ENCODE measurements at places on chromosomes 1 and 21.

- no peak for DNase-seq
Observed at GRCh38 chr1:160086456-160086892, 5.1 kb downstream of the KCNJ9 start.

DNA sequence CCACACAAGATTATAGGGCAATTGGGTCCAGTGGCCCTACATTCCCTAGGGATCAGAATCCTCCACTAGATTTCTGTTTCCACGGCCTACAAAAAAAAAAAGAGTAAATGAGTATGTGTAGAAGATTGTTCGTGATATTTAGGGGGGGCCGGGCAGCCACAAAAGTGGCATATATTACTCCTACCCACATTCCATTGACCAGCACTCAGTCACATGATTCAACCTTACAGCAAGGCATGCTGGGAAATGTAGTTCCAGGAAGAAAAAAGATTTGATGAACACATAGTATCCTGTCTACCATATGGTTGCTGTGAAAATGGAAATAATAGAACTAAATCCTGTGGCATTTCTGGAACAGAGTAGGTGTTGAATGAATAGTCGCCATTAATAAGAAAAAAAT lies 43.4 kb upstream of the GJB5 start:
- DNase-seq, result no peak

DNA sequence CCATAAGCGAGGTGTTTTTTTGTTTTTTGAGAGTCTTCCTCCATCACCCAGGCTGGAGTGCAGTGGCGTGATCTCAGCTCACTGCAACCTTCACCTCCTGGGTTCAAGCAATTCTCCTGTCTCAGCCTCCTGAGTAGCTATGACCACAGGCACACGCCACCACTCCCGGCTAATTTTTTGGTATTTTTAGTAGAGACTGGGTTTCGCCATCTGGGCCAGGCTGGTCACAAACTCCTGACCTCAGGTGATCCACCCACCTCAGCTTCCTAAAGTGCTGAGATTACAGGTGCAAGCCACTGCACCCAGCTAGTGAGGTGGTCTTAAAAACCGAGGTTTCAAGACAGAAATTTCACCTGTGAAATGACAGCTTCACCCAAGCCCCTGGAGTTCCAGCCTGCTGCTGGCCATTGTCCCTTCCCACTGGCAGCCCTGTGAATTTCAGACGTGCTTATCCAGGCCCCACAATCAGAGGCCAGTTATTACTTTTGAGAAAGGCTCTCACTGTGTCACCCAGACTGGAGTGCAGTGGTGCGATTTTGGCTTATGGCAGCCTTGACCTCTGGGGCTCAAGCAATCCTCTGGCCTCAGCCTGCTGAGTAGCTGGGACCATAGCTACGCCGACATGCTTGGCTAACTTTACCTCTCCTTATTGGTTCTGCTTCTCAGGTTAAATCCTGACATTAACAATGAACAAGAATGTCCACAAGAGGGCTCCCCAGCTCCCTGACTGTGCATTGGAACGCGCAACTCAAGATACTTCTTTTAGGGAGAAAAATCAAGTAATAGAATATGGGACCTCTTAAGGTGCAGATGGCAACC lies 19.4 kb downstream of the ENO1 start:
- peak; percentile 39 for DNase-seq

- DNase-seq, result no peak
Observed at GRCh38 chr1:117036018-117036461, 24.1 kb upstream of the TTF2 start.

- peak; percentile 62 for DNase-seq
Observed at GRCh38 chr1:26359981-26360806, 6.3 kb upstream of the CRYBG2 start.

GRCh38 chr21:40351006-40351405 lies 483.8 kb downstream of the PCP4 start:
- no peak for DNase-seq

GRCh38 chr1:202632241-202632640 lies 78.0 kb downstream of the SYT2 start:
- DNase-seq, result no peak

DNA sequence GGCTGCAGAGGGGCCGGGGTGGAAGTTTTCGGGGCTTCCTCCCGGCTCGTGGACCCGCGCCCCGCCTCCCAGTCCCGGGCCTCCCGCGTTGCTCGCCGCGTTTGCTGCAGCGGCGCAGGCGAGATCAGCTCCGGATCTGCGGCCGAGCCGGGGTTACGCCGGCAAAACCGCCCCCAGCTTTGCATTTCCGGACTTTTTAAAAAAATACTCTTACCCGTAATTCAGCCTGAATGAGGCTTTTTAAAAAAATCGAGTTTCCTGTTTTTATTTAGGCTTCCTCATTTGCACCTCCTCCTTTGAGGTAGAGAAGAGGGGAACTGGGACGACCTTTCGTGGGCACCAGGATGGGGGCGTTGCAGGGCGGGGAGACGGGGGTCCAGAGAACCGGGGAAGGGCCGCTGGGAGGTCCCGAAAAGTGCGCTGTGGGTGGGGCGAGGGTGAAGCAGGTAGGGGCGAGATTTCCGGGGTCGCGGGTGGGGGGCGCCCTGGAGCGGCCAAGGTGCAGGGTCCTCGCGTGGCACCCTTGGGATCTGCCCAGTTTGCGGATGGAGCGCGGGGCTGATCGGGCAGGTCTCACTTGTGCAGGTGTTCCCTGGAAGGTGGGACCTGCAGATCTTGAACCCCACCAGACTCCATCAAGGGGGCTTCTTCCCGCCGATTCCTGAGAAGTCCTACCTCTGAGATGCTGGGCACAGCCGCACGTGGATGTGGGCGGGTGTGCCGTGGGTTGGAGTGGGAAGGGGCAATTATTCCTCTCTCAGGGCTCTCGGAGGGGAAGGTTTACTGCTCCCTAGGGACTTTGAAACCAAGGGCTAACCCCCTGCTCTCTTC lies 1.1 kb downstream of the PIK3CD start:
- DNase-seq, result peak; percentile 70

GRCh38 chr1:234562334-234562733 lies 47.6 kb downstream of the IRF2BP2 start:
- DNase-seq, result no peak

DNA sequence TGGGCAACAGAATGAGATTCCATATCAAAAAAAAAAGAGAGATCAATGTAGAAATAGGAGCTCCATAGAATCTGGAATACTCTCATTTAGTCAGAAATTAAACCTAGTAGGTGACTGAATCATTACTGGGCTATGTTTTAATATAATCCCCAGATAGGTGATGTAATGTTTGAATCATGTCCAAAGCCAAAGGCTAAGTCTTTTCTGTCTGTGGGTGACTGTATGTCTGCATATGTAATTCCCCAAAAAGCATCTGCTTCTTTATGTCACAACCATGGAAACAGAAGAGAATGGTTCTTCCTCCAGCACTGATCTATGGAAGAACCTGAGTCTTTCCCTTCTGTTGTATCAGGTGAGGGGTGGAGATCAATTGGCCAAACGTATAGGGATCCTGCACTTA lies 5.8 kb downstream of the LAMC2 start:
- DNase-seq, result no peak

- DNase-seq, result no peak
Observed at GRCh38 chr1:168280296-168280927, at the start of gene TBX19. Gene TBX19 (plus strand): TSS chr1:168280877. CDS start chr1:168281091, 214 bp downstream.

- DNase-seq, result no peak
Observed at GRCh38 chr1:27316860-27317259, 5.1 kb upstream of the TMEM222 start.

DNA sequence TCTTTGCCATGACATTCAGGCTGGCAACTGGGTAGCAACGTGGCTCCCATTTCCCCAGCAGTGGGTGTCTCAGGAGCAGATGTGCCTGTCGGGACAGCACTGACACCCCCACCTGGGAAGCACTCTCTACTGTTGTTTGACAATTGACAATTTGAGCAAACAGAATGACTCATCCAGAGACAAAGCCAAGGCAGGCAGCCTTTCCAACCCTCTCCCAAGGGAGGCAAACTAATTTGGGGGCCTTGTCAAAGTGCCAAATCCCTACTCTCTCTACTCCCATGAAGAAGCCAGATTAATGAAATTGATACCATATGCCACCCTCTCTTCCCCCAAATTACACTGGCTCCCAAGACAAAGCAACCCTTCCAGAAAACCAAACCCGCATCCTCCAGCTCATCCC lies 65.6 kb downstream of the GRIK3 start:
- DNase-seq, result no peak

- DNase-seq, result no peak
Observed at GRCh38 chr1:224545571-224545970, 70.5 kb upstream of the CNIH3 start.

GRCh38 chr1:42831273-42831672 lies 14.1 kb upstream of the SVBP start:
- DNase-seq, result no peak

DNA sequence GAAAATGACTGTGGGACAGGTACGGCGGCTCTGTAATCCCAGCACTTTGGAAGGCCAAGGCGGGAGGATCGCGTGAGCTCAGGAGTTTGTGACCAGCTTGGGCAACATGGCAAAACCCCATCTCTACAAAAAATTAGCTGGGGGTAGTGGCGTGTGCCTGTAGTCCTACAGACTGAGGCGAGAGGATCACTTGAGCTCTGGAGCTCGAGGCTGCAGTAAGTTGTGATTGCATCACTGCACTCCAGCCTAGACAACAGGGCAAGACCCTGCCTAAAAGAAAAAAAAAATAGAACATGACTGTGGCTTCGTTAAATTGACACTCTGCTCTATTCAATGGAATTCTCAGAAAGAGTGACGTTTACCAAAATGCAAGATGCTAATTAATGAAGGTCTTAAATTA lies 3.9 kb upstream of the DBT start:
- no peak for DNase-seq

DNA sequence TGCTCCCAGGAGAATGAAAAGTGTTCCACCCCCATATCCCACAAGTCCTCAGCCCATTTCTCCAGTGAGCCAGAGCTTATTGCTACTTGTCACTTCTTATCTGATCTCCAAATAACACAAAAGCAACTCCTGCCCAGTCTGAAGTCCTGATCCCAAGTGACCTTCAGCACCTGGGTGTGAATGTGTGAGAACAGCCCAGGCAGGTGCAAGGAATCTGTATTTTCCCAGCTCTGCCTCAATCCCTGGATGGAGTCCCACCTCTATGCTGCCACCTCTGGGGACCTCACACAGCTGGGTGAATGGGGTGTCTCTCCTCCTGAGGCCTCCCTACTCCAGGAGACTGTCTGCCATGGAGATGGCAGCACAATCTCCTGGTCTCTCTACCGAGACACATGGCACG lies 402.4 kb upstream of the PROX1 start:
- DNase-seq, result no peak

- DNase-seq, result no peak
Observed at GRCh38 chr1:90246069-90246468, 251.2 kb downstream of the ZNF326 start.

- peak; percentile 89 for DNase-seq
Observed at GRCh38 chr21:31559368-31560119, 99.9 kb upstream of the SOD1 start.

DNA sequence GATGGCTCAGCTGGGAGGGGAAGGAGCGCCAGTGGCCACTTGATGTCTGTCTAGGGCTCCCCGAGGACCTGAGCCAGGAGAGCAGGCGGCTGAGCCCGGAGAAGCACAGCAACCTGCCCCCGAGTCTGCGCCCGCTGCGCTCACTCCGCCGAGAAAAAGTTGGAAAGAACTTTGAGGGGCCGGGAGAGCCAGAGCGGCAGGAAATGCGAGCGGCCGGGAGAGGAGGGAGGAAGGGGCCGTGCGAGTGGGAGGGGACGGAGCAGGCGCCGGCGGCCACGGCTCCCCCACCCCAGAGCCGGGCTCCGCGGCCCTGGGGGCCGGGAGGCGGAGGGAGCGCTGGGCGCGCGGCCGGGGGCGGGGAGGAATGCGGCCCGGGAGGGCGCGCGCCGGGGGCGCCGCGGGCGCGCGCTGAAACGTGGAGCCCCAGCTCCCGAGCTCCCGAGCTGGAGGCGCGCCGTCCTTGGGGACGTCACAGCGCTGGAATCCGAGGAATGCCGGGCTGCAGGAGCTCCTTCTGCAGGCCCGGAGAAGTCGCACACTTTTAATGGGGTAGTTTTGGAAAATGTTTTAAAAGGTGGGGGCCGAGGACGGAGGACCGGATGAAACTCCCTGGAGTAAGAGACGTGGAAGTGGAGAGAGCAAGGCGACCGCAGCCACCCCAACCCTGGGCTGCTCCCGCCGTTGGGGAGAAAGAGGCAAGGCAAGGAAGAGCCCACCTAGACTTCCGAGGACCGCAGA lies at the start of gene PTPN14:
Gene PTPN14 (minus strand): TSS at position 167 of the 738 bp plus-strand sequence. CDS start 86,799 bp downstream, outside the sequence.
- DNase-seq, result no peak

DNA sequence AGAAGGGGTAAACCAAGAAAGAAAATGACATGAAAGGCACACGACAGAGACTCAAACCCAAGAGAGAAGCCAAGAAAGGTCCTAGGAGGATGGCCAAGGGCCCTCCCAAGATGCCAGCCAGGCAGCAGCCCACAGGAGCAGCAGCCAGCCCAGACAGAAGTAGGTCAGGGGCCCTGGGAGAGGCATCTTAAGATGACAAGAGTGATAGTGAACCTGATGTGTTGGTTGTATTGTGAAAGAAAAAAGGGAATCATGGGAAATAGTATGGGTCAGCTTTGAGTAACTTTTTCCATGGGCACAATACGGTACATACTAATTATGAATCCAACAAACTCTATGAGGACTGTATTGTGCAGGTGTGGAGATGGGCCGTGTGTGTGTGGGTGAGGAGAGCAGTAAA lies 3.3 kb downstream of the CCSAP start:
- no peak for DNase-seq

- DNase-seq, result no peak
Observed at GRCh38 chr1:228352677-228353481, 53.8 kb downstream of the TRIM11 start.

Data from CD4-positive, alpha-beta T cell treated with Interleukin-15 for 1 hour (primary cell).